ENCODE measurements at places on chromosomes 4 and X.

- DNase-seq, result no peak
These were observed 576.6 kb upstream of the FRG1 start for GRCh38 chr4:189364032-189364449.

DNA sequence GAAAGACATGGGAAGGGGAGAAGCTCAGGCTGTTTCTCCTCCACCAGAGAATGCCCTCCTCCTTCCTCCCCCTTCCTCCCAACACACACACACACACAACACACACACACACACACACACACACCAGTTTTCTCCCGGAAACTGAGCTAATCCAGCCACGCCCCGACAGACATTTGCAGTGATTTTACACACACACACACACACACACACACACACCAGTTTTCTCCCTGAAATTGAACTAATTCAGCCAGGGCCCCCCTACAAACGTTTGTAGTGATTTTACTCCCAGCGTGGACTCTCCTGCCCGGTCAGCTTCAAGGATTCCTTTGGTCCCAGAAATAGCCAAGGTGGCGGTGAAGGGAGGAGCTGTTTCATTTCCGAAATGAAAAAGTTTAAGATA, 32.9 kb upstream of the STX18 start:
- DNase-seq, result peak; percentile 90

DNA sequence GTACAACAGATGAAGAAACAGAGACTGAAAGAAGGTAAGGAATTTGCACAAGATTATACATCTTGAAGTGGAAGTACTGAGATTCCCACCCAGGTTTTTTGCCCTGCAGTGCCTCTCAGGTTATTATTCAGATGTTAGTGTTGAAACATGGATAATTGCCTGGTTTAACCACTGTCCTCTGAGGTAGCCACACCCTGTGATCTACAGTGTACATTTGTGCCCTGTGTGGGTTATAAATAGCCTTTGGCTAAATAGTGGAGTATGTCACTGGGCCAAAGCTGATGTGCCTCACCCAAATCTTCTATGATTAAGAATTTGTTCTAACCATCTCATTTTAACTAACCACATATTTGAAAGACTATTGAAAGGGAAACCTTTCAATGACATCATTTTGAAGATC, 5.4 kb upstream of the ASB5 start:
- no peak for DNase-seq

GRCh38 chrX:46251755-46252154, 293.5 kb downstream of the ZNF674 start:
- DNase-seq, result peak; percentile 40

DNA sequence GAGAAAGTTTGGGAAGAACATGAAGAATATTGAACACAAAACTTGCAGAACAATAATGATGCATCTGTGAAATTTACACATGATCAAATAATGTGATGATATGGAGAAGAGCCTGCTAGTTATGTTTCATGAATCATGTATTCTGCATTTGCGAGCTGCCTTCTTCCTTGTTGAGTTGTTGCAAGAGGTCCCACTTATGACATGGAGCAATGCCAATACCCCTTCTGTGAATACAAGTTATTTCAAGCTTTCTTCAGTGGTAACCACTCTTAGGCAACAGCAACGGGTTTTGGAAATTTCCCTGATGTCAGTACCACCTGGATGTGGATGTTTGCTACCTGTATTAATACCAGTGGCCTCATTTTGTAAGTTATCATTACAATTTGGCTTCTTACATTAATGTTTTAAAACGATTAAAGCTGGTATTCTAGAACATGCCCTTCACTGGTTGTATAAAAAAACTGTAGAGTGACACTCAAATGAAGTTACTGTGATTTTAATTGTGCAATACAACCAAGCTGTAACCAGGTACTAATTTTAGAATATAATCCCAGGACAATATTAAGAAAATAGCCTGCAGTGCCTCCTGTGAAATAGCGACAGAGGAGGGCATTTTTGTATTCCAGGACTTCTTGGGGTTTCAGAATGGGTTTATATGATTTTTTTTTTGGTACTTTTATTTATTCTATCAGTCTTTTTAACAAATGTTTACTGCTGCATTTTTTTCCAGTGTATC, 25.3 kb downstream of the IQCM start:
- DNase-seq, result peak; percentile 5

DNA sequence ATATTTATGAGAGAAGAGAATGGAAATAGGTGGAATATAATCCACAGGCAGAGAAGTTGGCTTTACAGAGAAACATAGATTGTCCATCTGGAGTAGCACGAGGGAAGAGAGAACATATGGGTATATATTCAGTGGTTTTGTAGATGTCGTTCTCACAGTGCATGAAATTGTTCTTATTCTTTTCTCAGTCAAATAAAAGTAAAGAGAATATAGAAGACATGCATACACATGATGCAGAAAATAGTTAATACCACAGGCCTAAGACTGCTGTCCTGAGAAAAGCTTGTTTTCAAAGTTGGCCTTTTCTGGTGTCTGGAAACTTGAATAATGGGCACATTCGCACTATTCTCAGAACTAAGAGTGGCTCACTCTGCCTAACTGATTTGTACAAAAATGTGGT, 378.1 kb downstream of the GABRG1 start:
- no peak for DNase-seq

- DNase-seq, result no peak
These were observed 7.4 kb downstream of the ARSD start for GRCh38 chrX:2921750-2922149.

DNA sequence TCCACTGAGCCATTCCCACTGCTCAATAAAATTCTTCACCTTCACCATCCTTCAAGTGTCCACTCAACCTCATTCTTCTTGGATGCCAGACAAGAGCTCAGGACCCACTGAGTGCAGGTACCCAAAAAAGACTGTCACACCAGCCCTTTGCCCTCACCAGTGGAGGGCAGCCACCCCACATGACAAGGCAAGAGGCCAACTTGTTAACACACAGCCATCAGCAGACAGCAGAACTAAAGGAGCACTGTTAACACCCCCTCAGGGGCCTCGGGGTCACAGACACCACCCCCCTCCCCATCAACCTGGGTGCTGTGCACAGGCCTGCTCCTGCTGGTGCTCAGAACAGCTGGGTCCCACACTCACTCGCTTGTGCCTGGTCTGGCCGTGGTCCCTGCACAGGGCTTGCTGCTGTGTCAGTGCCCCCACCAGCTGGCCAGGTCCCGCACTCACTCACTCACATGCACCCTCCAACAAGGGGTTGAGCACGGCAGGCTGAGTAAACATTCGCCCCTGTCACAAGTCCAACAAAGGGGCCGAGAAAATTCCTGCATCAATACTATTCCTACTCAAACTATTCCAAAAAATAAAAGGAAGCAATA, 54.1 kb downstream of the ATRX start:
- no peak for DNase-seq
